ENCODE measurements at places on chromosomes 2 and 18. TPM values are rescaled to one million over a fixed set of nuclear protein-coding genes. Genes with fewer than 3 reads are reported as not detected.

DNA sequence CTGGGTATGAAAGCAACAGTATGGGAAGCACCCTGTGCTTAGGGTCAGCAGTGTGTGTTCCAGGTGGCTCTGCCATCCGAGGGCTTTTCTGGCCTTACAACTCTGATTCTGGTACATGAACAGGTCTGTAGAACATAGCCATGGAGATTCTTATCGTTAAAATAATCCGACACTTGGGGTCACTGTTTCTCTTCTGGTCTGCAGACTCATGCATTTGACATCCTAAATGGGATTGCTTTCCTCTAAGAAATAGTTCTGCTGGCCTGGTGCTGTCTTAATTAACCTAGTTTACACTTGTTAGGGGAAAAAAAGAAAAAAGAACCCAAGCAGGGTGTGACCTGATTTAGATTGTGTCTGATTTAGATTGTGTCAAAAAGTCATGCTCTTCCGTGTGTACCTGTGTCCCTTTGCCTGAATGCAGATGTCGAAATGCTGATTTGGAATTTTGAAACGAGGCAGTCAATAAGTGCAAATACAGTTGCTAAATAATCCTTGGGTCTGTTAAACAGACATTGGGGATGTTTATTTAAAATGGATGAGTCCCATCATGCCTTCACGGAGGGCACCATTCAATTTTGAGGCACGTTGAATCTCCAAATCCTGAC is 59.6 kb downstream of the TRPM8 start:
- peak; percentile 50 for DNase-seq

DNA sequence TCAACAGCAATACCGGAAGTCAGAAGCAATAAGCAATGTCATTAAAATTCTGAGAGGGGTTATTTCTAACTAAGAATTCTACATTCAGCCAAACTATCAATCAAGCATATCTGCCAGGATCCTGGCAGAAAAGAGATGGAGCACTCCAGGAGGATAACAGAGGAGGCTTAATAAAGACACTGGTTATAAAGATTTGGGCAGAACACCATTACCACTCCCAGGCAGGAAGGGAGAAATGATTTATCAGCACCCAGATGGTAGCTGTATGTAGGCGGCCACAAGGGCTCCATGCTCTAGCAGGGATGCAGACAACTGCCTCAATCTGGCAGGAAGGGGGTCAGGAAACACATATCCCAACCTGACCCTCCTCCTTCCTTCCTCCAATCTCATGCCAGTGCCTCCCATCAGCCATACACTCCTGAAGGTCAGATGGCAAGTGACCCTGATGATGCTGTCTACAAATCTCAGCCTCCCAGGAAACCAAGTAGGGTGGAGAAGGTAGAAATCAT is 20.5 kb upstream of the TNFAIP6 start:
- no peak for DNase-seq

AP1S3 gene
- 180 TPM for total RNA-seq

- DNase-seq, result no peak
Measured at GRCh38 chr2:127330753-127331152, 36.8 kb upstream of the ERCC3 start.

- DNase-seq, result no peak
Measured at GRCh38 chr18:45780568-45780967, 44.9 kb upstream of the SIGLEC15 start.

DNA sequence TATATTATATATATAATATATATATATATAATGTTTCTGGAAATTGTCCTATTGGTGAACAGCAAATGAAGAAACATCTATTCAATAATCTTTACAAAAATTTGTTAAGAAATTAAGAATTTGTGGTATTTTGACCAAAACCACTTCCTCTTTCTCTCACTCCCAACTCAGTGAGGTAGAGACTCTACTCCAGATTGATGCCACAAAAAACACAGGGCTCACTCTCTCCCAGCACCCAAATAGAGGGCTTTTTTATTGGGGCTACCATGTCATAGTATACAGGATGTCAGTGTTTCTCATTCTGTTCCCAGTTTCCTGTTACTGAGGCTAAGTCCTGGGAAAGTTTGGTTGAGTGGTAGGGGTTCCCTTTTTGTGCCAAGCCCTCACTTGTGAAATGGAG is 1155.4 kb downstream of the BCL11A start:
- no peak for DNase-seq

DNA sequence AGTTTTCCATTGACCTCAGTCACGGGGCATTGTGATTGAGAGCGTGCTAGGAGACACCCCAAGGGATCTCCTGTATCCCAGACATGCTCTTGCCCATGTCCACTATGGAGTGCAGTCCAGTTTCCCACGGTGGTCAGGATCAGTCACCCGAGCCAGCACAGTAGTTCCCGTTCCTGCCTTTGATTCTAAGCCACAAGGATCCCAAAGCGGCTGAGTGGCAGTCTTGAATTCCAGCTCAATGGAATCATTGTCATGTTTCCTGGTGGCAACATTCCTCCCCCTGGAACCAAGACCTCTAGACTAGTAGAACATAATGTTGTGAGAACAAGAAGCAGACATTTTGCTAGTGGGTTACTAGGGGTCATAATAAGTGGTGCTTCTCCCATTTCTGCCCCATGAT is 154.3 kb downstream of the SEPTIN10 start:
- DNase-seq, result no peak

- peak; percentile 82 for DNase-seq
Measured at GRCh38 chr18:9825571-9826073, 60.2 kb upstream of the TXNDC2 start.

DNA sequence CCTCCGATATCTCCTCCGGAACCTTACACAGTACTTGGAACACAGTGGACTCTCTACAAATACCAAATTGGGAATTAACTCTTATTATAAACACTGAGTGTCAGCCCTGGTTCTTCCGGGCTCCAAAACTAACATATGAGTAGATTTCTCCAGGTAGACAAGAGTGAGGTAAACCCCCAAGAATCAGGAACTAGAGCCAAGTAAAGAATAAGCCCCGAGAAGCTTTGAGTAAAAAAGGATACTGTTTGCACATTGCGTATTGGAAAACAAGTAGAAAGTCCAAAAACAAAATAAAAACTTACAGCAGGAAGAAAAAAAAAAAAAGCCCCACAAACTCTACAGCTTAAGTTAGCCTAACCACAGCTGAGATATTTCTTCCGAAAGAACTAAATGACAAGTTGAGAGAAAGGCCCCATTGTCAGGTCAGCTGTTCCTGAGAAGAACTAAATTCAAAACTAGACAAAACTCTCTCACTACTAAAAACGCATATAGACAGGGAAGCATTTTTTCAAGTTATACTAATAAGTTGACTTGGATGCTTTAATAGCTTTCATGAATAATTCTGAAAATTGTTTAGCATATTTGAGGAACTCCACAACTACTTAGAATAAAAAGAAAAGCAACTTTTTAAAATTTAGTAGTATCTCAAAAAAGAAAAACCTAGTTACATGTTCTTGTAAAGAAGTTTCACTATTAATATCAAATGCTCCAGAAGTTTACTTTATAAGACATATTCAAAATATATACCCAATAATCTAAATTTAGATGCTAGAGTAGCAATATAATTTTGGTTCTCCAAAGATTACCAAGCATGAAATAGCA is 4.3 kb upstream of the HAAO start:
- no peak for DNase-seq

SGPP2 gene
- total RNA-seq, result not detected

All from Caco-2 (cell line).